Ureter (tissue), 1 donor: ENCODE measurements at places on chromosomes 6 and 20. TPM values are rescaled to one million over a fixed set of nuclear protein-coding genes. Genes with fewer than 3 reads are reported as not detected.

The RAD21L1 gene
- not detected for total RNA-seq

The SLC35B2 gene
- total RNA-seq = 33.6 TPM

The CD93 gene
- 53.7 TPM for total RNA-seq

- DNase-seq = no peak
Measured at GRCh38 chr20:24674921-24675605, 205.6 kb downstream of the SYNDIG1 start.

DNA sequence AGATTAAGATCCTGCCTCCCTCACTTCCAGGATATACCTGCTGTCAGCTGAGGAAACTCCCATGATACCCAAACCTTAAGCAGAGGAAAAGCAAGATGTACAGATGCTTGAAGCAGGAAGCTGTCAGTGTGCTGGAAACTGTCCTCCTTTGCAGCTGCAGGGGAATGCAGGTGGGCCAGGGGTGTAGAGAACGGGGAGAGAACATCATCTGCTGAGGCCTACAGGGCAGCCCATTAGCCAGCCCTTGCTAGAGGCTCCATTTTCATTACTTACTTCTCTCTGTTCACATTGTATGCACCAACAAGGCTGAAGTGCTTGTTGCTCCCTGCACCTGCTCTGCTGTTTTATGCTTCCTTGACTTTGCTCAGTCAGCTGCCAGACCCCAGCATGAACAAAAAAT is 119.1 kb downstream of the PRND start:
- no peak for DNase-seq

- DNase-seq = peak; percentile 29
Measured at GRCh38 chr20:41182296-41183212, 45.2 kb downstream of the PLCG1 start.

DNA sequence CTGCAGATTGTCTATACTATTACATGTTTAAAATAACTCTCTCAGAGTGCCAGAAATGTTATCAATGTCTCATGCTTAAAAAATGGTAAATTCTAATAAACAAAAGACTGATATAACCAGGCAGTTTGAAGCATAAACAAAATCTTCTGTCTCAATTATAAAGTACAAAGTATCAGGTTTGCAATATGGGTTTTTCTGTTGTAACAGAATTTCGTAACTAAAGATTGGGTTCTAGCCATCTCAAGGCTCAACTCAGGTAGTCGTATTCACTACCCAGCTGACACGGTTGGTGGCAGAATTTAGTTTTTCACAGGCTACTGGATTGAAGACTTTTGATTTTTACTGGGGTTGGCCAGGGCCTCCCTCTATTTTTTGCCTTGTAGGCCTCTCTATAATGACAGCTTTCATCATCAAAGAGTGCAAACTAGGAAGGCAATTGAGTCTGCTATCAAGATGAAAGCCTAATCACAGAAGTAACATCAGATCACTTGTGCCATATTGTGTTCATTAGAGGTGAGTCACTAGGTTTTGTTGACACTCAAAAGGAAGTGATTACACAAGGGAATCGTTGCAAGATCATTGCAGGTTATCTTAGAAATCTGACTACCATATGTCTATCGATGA is 3.6 kb downstream of the CYP39A1 start:
- DNase-seq = no peak

- no peak for DNase-seq
Measured at GRCh38 chr20:16664020-16664419, 65.8 kb upstream of the SNRPB2 start.

GRCh38 chr6:53671111-53671510 is 5.6 kb upstream of the KLHL31 start:
- no peak for DNase-seq

- no peak for DNase-seq
Measured at GRCh38 chr20:9329355-9330101, 184.9 kb upstream of the LAMP5 start.

DNA sequence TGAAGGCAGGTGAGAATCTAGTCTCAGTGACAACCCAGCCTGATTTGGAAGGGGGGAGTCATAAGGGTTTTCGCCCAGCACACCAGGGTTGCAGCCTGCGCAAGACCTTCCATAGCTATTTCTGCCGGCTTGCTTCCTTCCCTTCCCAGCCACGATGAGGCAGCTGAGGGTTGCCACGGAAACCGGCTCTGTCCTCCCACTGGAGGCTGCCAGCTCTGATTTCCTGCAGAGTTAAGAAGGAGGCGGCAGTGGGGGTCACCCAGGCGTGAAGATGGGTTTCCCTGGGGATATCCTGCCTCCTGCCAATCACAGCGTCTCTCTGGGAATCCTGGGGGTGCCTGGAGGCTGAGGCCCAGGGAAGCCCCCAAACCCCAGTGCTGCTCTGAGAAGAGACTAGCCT is 23.1 kb upstream of the KCNB1 start:
- no peak for DNase-seq

DNA sequence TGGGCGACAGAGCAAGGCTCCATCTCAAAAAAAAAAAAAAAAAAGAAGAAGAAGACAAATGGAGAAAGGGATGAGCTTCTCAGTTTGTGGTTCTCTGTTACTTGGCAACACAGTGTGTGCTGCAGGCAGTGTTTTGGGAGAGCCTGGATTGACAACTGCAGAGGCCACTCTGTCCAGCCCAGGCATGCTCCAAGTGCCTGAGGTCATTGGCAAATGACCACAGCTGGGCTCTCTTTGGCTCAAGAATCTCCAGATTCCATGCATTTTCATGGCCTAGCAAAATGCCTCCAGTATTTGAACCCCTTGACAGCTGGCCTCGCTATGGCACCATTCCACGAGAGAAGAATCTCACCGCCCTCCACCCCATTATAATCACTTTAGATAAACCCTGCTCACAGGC is 126.2 kb downstream of the ANKRD60 start:
- DNase-seq = no peak

GRCh38 chr6:77440206-77440976 is 22.9 kb downstream of the HTR1B start:
- DNase-seq = no peak

GRCh38 chr20:63058696-63059335 is 52.1 kb upstream of the BHLHE23 start:
- DNase-seq = no peak

DNA sequence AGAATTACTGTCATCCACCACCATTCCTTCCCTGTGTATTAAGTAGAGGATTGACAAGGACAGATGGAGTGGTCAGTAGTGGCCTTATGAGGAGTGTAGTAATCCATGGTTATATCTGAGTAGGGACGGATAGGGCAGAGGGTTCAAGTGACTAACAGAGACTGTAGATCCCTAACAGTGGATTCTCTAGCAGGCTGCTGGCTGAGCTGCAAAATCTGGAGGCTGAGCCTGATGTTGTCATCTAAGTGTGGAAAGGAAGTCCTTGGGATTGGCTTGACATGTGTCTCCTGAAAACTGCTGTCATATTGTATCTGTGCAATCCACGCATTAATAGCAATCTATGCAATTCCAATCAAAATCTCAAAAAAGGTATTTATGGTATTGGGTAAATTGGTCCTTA is 94.2 kb downstream of the WASF1 start:
- no peak for DNase-seq
